IPS DF 6.9 (cell line): ENCODE measurements at places on chromosomes 16 and 17.
A peak's percentile ranks its signal among the peaks of the same experiment; 100 is the strongest.

- no peak for DNase-seq
Observed at GRCh38 chr16:82133798-82134197, 36.2 kb downstream of the MPHOSPH6 start.

DNA sequence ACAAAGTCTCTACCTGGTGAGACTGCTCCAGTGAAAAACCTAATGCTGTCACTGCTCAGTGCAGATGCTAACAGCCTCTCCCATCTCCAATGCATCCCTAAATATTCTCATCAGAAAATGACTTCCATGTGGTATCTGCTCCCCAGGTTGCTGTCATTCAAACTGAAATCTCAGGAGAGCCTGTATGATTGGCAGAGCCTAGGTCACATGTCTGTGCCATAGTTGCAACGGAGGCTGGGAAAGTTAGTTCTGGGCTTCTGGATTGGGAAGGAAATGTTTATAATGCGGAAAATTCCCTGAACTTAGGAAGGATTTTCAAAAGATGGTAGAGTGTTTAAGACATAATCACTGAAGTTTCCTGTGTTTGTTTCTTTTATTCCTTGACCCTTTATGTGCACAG is 206.4 kb upstream of the ZKSCAN2 start:
- DNase-seq, result no peak

DNA sequence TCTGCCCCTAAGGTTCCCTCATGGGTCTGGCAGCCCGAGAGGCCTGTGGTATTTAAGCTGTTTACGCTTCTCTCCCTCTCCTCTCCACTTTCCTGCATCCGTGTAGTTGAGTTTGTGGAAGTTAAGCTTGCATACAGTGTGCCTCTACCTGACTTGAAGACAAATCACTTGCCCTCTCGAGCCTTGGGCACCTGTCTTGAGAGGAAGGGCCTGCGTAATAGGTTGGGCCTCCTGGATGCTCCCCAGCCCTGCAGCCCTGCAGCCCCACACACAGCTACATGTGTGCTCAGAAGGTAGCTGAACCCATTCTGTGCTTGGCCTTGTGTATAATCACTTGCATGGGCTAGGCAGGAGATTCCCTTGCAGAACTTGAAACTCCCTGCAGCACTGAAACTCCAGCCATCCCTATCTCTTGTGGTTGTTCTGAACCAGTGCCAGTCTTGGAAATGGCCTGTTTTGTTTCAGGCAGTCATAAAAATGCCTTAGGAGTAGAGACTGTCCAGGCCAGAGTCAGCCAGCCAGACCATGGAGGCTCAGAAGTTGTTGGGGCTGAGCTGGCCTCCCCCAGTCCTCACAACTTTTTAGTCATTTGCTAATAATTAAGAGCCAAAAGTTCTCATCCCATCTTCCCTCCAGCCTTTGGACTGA is 134.6 kb downstream of the CLEC16A start:
- no peak for DNase-seq

DNA sequence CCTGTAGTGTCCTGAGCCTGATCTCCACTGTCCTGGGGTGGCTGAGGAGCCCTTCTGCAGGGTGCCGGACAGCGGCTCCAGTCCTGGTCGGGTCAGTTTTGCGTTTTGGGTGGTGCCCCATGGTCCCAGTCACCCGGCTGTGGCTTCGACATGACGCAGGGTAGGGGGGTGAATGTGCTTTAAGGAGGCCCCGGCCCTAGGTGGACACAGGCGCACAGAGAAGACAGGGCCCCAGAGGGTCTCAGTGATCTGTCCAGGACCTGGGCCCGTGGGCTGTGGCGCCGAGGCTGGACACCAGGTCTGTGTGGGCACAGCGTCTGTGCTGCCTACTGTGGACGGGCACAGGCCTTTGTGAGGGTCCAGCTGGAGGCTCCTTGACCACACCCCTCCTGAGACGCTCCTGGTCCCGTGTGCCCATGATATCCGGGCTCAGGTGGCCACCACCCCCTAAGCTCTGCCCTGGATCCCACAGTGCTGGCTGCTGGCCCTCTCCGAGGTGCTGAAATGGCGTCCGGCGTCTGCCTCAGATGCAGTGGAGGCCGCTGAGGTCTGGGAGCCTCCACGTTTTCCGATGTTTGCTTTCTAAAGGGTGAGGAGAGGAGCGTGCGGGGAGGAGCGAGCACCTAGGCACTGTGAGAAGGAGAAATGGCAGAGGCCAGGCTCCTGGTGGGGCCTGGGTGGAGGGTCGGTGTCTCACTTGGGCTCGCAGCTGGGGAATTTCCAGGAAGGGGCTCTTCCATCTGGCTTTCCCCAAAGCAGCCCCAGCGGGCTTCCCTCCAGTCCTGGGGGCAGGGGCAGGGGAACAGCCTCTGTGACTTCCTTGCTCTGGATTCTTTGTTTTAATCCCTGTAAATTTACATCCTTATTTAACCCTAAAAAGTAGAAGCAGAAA is 56.1 kb upstream of the ACSF3 start:
- peak; percentile 22 for DNase-seq

DNA sequence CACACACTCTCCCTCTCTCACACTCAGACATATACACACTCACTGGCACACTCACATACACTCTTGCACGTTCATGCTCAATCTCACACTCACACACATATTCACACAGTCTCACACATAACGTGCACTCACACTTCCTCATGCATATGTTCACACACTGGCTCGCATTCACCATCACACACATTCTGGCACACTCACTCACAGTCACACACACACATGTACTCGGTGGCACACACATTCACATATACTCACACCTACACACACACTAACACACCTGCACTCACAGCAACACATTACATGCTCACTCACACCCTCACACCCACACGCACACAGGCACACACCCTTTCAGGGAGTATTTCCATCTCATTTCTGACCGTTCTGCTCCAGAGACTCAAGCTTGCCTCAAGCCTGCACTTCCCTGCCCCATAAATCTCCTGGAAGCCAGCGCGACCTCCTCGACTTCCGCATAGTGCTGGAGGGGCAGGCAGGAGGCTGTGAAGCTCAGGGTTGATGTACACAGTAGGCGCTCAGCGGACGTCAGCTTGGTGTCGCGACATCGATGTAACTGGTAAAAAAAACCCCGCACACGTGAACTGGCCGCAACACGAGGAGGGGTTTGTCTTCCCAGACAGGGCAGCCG is 66.7 kb upstream of the FOXF1 start:
- DNase-seq, result no peak

GRCh38 chr17:17129466-17129865 is 76.7 kb downstream of the PLD6 start:
- DNase-seq, result no peak

GRCh38 chr17:30290696-30291542 is 825 bp downstream of the BLMH start:
- no peak for DNase-seq

- no peak for DNase-seq
Observed at GRCh38 chr16:81511371-81511770, 66.8 kb downstream of the CMIP start.

DNA sequence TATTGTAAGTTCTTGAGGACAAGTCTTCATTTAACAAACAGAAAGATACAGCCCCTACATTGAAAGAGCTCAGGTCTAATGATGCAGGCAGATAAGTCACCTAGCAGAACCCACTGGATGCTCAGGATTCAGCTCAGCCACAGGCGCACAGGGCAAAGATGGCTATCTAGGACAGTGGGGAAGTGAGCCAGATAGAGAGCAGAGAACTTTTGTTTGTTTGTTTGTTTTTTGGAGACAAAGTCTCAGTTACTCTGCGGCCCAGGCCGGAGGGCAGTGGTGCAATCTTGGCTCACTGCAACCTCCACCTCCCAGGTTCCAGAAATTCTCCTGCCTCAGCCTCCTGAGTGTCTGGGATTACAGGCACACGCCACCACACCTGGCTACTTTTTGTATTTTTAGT is 20.4 kb downstream of the METTL2A start:
- DNase-seq, result no peak

DNA sequence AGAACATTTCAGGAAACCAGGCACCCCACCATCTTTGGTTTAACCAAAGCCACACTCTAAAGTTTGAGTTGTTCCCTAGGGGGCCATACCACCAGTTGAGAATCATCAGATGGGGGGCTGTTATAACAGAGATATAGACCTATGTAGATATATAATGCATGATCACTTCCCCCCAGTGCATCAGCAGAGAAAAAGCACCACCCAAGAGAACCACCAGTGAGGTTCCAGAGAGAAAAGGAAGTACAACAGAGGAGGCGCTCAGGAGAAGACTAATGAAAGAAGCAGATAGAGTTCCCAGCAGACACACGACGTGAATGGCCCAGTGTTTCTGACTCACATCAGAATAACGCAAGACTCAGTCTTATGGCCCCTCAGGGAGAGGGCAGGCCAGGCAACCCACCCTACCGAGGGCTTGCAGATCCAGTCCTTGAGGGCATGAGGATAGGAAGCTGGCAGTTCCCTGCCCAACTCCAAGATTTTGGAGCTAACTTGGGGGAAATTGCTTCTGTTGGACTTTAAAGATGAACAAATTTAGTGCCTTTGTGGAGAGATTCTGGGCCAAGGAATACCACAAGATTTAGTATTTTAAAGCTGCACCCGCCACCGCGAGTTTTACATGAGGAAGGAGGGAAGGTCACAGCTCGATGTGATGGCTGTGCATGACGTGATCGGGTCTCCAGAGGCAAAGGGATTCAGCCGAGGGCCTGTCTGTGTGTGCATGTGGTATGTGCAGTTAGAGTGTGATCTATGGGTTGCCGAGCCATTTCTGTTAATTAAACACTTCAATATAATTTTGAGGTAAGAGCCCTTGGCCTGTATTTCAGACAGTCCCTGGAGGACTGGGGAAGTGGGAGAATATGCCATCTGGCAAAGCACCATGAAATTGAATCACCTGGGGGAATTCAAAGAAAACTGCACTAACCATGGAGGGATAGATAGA is 53.1 kb downstream of the AIPL1 start:
- no peak for DNase-seq

DNA sequence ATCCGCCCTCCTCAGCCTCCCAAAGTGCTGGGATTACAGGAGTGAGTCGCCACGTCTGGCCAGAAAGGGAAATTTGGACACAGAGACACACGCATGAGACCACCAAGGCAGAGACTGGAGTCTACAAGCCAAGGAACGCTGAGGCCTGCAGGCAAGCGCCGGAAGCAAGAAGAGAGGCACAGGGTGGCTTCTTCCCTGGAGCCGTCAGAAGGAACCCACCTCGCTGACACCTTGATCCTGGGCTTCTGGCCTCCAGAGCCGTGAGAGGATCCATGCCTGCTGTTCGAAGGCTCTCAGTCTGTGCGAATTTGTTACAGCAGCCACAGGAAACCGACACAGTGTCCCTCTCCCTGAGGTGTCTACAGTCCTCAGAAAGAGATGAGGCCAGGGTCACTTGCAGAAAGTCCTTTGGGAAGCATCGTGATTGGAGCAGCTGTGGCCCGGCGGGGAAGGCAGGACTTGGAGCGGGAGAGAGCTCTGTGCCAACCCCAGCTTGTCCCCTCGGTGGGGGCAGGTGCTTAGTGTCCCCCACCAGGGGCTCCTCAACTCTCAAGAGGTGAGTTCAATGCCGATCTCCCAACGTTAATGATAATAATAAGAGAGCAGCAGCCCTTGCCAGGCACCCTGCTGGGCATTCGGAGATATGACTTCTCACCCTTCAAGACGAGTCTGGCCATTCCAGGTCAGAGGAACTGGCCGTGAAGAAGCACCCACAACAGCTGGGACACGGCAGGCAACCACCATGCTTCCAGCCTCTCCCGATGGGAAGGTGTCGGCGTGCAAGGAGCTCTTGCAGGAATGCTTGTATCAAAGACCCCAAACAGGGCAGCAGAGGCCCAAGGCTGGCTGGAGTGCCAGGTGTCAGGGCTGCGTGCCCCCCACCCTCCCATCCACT is 68.4 kb upstream of the TNRC6C start:
- DNase-seq, result no peak

- no peak for DNase-seq
Observed at GRCh38 chr17:67891481-67892119, 66.3 kb downstream of the BPTF start.

DNA sequence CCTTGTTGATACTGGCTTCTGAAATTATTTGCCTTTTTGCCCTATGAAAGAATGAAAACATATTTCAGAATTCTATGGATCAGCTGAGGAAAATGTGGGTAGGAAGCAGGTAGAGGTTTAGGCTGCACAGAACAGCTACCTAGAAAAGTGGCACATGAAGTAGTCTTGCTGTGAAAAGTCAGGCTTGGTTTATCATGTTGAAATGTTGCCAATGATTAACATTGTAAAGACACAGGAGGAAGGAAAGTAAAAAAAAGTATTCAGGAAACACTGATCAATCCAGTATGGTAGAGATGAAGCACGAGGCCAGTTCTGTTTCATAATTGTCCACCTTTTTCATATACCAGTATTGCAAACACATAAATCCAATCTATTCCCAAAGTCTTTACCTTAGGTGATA is 29.9 kb downstream of the ABCA6 start:
- DNase-seq, result no peak

- no peak for DNase-seq
Observed at GRCh38 chr17:10463402-10463801, 6.0 kb downstream of the MYH4 start.

DNA sequence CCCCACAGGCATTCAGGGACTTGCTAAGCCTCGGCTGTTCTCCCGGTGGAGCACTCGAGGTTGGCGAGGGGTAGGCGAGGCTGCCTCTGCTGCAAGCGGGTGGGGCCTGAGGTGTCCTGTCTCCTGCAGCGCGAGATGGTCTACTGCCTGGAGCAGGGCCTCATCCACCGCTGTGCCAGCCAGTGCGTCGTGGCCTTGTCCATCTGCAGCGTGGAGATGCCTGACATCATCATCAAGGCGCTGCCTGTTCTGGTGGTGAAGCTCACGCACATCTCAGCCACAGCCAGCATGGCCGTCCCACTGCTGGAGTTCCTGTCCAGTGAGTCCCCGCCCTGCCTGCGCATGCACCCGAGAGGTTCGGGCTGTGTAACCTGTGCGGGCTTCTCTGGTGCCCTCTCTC is 26.3 kb downstream of the TSC2 start:
- no peak for DNase-seq

DNA sequence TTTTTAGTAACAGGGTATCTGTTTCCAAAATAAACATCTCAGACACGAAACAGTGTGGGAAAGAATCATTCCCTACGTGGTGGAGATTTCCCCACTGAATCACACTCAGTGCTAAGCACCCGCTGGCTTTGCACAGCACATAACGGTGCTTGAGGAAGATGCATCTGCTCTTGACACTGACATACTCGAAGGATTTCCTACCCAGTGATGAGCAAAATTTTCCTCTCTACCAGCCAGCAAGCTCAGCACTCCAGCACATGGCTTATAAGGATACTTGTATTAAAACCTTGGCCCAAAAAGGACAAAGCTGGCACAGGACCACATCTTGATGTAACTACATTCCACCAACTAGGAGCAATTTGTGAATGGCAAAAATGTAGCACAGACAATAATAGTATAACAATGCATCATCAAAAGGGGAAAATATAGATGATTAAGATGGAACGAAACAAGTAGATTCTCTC is 59.0 kb downstream of the ANKFY1 start:
- DNase-seq, result no peak

DNA sequence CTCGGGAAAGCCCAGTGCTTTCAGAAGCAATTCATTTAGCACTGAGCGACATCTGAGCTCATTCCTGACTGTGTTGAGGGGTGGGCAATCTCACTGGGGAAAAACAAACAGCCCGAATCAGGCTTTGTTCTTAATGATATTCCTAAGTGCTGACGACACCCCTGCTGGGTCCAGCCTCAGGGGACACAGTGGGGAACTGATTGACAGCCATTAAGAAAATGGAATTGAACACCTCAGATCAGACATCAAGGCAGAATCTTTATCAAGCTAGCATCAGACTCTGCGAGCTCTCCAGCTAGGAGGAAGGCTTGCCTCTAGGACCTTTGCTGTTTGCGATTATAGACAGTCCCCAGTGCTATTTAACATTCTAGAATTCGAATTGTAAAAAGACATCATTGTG is 22.5 kb upstream of the LYRM9 start:
- peak; percentile 39 for DNase-seq

- no peak for DNase-seq
Observed at GRCh38 chr17:21012736-21013135, 30.1 kb downstream of the USP22 start.
